Non-pigmented ciliary epithelial cell (primary cell): ENCODE measurements at places on chromosomes 5 and 9.

DNA sequence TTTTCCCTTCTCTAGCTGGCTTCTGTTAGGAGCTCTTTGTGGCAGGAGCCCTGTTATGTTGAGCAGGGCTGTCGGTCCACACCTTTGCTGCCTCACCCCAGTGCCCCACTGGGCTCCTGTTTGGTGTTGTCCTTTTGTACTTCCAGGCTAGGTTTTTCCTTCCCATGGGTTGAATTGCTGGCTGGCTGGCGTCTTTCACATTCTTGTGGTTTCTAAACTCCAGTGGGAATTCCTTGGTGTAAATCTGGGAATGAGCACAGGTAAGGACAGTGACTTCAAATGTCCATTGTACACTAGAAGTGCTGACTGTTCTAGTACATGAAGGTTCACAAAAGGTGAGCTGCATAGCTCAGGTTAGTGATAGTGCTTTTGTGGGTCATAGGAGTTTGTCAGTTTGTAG, 30.4 kb downstream of the RASGRF2 start:
- no peak for DNase-seq

DNA sequence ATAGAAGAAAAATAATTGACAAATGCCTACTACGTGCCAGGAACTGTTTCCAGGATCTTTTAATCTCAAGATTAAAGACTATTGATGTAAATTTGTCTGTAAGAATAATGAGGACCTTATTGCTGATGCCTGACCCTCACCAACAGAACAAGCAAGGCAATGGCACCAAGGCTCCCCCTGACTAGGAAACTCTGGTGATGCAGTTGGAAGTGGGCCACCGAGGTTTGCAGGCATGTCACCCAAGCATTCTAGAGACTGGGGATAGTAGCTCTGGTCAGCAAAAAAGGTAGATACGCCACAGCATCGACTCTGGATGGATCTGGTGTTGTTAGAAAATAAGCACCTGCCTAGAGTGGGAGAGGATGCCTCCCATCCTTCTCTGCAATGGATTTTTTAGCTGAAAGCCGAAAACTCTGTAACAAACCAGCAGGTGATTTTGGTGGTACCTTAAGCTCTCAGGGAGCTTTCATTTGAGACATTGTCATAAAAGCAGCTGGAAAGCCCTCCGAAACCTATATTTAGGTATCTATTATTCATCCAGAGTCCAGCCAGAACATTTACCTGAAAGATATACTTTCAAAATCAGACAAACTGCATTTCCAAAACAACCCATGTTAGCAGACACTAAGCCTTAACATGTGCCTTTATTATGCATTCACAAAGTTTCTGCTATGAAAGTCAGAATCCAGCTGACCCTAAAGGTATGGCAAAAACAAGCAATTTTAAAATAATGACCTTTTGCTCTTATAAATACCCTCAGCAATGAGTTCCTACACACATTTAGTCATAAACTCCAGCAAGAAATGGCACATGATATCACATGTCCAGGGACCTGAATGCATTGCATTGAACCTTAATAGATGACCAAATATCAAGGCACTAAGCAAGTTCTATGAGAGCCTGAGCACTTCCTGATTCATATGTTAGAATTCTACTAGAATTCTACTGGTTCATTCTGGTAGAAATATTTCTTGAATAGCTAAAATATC, 308.4 kb downstream of the PDE4D start:
- DNase-seq = no peak

- no peak for DNase-seq
Observed at GRCh38 chr9:9341203-9341602, 1271.6 kb downstream of the PTPRD start.

GRCh38 chr5:17070647-17071046, 134.6 kb upstream of the MYO10 start:
- DNase-seq = no peak

- DNase-seq = no peak
Observed at GRCh38 chr5:78605611-78606010, 43.0 kb downstream of the LHFPL2 start.

DNA sequence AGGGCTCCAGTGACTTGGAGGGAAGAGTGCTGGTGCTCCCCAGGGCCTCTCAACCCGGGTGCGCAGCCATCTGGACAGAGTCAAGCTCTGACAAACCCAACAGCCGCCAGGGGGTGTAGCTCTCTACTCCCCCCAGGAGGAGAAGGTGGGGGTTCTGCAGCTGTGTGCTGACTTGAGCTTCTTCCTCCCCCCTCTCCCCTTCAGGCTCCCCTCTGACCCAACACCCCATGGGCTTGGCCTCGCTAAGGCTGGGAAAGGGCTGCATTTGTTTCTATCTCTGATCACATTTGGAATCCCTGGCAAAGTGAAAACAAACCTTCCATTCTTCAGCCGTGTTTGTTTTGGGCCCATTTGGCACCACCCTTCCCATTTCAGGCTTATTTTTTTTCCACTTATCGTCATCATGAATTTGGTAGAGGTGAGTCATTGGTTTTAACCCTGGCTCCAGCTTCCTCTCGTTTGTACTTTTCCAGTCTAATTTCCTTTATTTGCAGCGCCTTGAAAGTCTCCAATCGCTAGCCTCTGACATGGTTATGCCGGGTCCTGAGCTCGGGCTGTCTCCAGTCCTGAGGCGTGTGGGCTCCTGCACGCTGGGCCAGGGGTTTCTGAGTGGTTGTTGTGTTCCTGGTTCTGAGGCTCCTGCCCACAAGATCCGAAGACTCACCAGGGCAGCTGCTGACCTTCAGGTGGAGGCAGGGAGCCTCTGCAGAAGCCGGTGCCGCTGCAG, 36.1 kb downstream of the DAP start:
- peak; percentile 71 for DNase-seq

GRCh38 chr9:93252116-93252780, 68.3 kb downstream of the WNK2 start:
- DNase-seq = no peak

- DNase-seq = no peak
Observed at GRCh38 chr5:109313127-109313526, 96.6 kb downstream of the PJA2 start.

DNA sequence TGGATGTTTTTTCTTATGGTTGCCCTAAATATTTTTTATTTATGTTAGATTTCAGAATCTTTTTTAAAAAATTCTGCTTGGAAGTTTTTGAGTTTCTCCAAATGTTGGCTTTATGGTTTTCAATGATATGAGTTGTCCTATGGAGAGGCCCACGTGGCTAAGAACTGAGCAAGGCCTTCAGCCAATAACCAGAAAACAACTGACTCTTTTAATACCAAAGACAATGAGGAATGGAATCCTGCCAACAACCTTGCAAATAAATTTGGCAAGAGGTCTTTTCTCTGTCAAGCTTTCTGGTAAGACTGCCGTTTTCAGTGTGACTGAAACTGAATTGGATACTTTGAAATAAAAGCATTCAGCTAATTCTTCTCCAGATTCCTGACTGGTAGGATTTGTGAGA, 1740.1 kb upstream of the WWC1 start:
- no peak for DNase-seq

GRCh38 chr9:136310273-136311030, 6.6 kb upstream of the CCDC187 start:
- DNase-seq = no peak

DNA sequence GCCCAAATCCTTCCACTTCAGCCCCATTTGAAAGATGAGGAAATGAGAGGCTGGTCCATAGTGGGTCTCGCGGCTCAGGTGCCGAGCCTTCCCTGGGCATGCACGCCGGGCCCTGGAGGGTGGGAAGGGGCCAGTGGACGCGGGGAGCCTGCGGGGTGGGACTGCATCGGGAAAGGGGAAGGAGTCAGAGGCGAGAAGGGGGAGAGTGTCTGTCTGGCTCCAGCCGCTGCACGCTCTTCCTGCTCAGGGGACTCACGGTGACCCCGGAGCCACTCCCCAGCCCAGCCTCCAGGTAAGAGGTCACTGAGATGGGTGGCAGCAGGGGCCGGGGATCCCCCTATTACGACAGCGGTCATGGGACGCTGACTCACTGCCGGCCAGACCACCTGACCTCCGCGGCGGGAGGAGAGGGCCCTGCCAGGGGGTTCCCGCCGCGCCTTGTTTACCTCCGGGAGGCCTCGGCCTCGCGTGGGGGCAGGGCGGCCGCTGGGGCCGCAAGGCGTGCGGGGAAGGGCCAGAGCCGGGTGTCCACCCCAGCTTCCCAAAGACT, 1.9 kb upstream of the SQSTM1 start:
- peak; percentile 68 for DNase-seq

GRCh38 chr5:66859526-66859925, 263.3 kb downstream of the MAST4 start:
- DNase-seq = no peak

DNA sequence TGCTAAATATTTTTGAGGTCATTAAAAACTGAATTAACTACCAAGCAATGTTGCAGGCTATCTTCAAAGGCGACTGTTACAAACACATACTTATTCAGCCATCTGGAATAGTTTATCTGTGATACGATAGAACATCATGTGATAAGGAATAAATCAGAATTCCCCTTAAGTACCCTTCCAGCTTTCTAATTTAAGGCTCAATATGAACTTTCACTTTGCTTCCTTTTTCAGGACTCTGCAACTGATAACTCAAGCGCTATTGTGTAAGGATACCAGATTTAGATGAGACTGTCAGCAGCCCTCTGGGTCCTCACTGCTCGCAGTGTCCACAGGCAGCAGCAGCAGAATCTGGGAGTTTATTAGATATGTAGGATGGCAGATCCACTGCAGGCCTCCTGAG, 416.3 kb downstream of the SPATA31D1 start:
- DNase-seq = no peak

DNA sequence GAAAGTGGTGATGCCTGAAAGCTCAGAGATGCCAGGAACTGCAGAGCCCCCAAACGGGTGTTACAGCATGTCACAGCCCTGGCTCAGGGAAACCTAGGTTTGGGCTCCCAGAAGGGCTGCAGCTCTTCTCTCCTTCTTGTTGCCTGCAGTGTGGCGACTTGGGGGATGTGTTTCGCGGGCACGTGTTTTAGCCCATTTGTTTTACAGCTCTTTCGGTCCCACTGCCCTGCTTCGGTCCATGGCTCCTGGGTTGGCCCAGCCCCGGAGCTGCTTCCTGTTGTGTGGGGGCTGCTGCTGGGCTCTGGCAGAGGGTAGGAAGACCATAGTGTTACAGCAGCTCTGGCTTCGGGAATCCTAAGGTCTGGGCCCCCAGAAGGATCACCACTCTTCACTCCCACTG, 222.9 kb upstream of the RIOK2 start:
- DNase-seq = no peak

GRCh38 chr9:8732367-8733075, 932.9 kb upstream of the DMAC1 start:
- no peak for DNase-seq
